ENCODE measurements at places on chromosomes 7 and 10. TPM values are rescaled to one million over a fixed set of nuclear protein-coding genes. Genes with fewer than 3 reads are reported as not detected.
A peak's percentile ranks its signal among the peaks of the same experiment; 100 is the strongest.

The DNAJB9 gene
- 44.0 TPM for total RNA-seq

DNA sequence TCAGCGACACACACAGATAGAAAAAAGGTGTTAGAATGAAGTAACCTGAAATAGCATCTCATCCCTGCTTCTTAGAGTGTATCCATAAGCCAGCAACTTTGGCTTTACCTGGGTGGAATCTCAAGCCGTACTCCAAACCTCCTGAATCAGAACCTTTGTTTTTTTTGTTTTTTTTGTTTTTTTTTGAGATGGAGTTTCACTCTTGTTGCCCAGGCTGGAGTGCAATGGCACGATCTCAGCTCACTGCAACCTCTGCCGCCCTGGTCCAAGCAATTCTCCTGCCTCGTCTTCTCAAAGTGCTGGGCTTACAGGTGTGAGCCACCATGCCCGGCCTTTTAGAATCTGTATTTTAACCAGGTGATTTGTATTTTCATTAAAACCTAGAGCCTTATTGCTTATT is 9.0 kb downstream of the NRBF2 start:
- H3K36me3 ChIP-seq, result peaks cover 12% of the 10 kb centered on the region
- no peak for DNase-seq
- H3K4me1 ChIP-seq, result peaks cover 19% of the 10 kb centered on the region
- H3K4me3 ChIP-seq, result no peak overlapping the region
- H3K27me3 ChIP-seq, result no peaks in the 10 kb centered on the region
- H3K27ac ChIP-seq, result no peak overlapping the region

DNA sequence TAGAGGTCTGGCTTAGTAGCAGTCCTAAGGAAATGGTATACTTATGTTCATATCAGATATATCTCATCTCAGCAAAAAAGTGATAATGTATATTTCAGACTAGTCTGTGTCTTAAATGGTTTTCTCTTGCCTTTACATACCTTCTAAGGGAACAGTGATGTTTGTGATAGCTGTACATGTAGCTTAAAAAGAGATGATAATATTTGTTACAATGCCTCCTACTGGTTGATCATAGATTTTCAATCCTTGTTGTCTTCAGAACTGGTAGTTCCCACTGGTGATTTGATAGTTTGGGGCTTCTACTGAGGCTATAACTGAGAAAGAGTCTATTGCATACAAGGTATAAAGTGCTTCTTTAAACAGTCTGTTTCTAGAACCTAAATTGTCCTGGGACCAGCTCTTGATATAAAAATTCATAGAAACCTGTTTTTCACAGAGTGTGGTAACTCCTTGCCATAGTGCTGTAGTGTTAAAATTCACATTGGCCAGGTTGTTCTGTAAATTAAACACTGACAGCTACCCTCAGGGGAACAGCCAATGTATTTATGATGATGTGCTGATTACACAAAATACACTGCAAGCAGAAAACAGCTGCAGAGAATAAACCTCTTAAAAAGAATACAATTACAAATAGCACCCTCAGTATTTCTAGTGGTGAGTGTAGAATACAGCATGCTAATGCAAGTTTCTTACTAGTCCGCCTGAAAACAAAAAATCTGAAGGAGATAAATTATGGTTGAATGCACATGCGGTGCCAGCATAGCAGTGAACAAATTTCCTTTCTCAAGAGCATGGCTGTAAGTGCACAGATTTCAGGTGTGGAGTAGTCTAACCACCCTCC is 90.3 kb downstream of the BTRC start:
- no peaks in the 10 kb centered on the region for H3K27me3 ChIP-seq
- no peak overlapping the region for H3K4me3 ChIP-seq
- DNase-seq, result no peak
- no peaks in the 10 kb centered on the region for H3K36me3 ChIP-seq
- no peak overlapping the region for H3K27ac ChIP-seq
- no peaks in the 10 kb centered on the region for H3K4me1 ChIP-seq

The RBM20 gene
- 0.33 TPM for total RNA-seq

DNA sequence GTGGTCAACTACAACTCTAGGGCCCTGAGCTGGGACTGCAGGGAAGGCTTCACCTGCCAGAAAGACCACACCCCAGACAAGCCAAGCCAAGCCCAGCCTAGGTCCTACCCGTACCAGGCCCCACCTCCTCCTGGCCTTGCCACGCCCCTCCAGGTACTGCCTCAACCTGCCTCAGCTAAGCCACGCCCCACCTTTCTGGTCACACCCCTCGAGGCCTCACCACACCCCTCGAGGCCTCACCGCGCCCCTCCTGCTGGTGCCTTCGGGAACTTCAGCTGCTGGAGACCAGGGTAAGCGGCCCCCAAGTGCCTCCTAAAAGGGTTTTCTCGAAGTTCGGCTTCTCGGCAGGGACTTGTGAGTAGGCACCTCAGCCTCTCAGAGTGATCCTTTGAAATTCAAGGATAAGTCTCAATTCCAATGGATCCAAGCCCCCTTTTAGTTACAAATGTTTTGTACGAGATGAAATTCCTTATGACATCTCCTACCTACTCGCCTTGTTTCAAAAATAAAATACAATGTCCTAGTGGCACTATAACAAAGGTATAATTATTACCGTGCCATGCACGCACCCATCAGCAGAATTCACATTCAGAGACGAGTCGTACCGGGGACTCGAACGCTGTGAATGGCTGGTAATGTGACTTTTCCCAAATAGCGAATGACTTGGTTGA is 171.2 kb downstream of the ARHGAP21 start:
- peak; percentile 6 for DNase-seq
- no peak overlapping the region for H3K27ac ChIP-seq

DNA sequence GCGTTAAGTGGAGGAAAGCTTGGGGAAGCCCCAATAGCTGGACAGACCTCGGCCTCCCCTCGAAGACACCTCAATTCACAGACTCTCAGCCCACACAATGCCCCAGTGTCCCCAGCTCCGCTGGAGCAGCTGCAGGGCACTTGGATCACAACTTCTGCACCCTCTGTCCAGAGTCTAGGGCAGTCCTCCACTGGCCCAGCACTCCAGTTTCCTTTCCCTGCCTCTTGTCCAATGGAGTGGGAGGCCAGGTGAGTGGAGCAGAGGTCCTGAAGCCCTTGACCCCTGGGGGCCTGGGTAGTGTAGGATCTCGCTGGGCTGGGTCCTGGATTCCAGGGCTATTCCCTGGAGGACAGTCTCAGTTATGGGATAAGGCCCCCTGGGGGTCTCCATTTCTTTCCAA is 11.9 kb downstream of the SFRP5 start:
- H3K4me3 ChIP-seq, result no peak overlapping the region
- H3K27me3 ChIP-seq, result no peaks in the 10 kb centered on the region
- H3K27ac ChIP-seq, result no peak overlapping the region

- peak overlapping the region; percentile 10 for H3K27ac ChIP-seq
- H3K4me3 ChIP-seq, result peak overlapping the region; percentile 90
- H3K4me1 ChIP-seq, result peaks cover 3% of the 10 kb centered on the region
- DNase-seq, result no peak
- no peaks in the 10 kb centered on the region for H3K27me3 ChIP-seq
Observed at GRCh38 chr7:30771880-30772425, 736 bp downstream of the MINDY4 start.

DNA sequence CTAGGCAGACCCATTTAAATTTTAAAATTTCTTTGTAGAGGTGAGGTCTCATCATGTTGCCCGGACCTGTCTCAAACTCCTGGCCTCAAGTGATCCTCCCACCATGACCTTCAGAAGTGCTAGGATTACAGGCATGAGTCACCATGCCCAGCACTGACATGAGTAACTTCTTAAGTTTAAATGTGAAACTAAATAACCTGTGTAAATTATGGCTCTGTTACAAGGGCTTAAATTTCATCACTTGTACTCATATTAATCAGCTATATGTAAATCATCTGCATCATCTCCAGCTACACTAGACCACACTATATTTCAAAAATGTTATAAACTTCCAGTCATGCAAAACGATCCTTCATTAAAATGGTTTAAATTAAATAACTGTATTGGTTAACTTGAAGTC is 56.1 kb downstream of the ATAD1 start:
- no peak for DNase-seq
- H3K27me3 ChIP-seq, result no peaks in the 10 kb centered on the region
- no peaks in the 10 kb centered on the region for H3K36me3 ChIP-seq
- no peak overlapping the region for H3K4me3 ChIP-seq
- H3K27ac ChIP-seq, result no peak overlapping the region

The TAC1 gene
- not detected for total RNA-seq

DNA sequence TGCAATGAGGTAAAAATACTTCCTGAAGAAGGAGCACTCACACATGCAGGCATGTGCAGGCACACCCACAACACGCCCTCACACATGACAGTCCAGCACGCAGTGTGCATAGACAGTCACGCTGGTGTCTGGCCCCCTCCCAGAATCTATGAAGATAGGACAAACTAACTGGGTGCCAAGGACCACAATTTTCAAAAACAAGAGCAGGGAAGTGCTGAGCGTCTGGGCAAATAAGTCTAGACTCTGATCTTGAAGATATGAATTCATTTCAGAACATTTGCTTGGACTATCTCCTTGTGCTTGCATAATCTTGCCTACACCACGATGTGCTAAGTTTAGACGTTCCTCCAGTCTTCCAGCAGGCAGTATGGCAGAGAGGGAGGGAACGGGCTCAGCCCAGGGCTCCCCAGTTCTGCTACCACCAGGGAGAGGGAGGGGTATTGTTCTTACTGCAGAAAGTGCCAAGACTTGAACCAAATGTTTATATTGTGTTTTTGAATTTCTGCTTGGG is 276.5 kb upstream of the KLF6 start:
- no peaks in the 10 kb centered on the region for H3K36me3 ChIP-seq
- DNase-seq, result no peak
- H3K4me1 ChIP-seq, result peaks cover 20% of the 10 kb centered on the region
- no peak overlapping the region for H3K4me3 ChIP-seq
- H3K27me3 ChIP-seq, result no peaks in the 10 kb centered on the region
- no peak overlapping the region for H3K27ac ChIP-seq

The IFIT2 gene
- total RNA-seq, result 13.9 TPM

The TDRD1 gene
- total RNA-seq, result not detected
